ENCODE measurements at places on chromosomes 2 and 18.

DNA sequence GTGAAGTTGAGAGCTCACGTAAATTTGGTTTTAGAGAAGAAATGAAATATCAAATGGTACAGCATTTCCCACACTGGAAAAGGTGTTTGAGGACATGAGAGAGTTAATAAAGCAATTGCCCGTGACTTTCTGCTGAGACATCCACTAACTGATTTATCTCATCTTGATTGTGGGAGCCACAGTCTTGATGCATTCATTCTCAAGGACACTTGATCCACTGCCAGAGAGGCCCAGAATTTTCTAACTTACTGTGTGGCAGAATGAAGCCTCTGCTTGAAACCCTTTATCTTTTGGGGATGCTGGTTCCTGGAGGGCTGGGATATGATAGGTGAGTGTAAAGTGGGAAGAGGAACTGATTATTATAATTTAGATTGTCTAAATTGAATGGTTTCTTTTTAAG, at the start of gene CPO:
CPO (plus strand) TSS at position 179 of the 400 bp plus-strand sequence; CDS start at position 261, 82 bp downstream.
- DNase-seq = no peak

GRCh38 chr2:241066893-241067341, 35.2 kb downstream of the MTERF4 start:
- no peak for DNase-seq

DNA sequence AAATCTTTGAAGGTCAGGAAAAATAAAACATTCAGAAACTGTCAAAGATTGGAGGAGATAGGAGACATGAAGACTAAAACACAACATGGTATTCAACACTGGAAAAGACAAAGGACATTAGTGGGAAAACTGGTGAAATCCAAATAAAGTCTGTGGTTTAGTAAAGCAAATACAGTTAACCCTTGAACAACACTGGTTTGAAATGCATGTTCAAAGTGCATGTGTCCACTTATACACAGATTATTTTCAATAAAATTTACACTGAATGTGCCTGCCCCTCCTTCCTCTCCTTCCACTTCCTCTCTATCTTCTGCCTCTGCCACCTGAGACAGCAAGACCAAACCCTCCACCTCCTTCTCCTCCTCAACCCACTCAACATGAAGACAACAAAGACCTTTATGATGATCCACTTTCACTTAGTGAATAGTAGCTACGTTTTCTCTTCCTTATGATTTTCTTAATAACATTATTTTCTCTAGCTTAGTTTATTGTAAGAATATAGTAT, 14.5 kb downstream of the OLA1 start:
- no peak for DNase-seq

DNA sequence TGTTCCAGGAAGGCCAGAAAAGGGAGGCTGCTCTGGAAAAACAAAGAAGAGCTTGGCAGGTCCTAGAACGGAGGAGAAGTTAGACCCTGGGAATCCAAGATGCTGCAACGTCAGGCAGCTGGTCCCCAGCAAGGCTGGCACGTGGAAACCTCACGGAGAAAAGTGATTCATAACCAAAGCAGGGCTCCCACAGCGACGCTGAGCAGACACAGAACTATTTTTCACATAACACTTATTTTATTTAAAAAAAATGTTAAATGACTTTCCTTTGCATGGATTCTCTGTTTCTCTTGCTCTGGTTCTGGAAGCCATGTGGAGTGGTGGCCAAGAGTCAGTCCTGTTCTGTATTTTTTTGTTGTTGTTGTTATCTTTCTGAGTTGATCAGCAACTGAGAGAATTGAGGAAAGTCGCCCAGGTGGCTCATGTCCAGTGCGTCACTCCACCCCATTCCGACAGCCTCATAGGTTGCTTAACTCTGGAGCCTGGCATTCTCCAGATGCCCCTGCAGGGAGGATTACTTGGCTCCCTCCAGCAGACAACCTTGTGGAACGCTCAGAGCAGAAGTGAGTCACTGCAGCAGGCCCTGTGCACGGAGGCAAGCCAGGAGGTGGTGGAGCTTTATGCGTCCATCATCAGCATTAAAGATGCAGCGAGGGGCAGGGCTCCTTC, 229.9 kb upstream of the HDAC4 start:
- no peak for DNase-seq

DNA sequence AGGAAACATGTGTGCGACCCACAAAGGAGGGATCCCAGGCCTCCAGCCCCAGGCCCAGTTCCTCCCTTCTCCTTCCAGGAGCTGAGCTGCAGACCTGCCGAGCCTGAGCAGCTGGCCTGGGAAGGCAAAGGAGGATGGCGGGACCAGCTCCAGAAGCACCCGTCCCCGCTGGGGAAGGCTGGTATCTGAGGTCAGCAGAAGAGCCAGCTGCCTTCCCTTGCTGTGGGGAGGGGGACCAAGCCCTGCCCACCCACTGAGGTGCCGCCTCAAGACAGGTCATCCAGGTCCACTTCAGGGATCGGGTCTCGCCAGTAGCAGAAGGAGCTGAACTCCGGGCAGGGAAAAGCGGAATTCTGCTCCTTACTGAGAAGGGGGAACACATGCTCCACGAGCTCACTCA, 73.2 kb downstream of the EMILIN2 start:
- DNase-seq = peak; percentile 44

DNA sequence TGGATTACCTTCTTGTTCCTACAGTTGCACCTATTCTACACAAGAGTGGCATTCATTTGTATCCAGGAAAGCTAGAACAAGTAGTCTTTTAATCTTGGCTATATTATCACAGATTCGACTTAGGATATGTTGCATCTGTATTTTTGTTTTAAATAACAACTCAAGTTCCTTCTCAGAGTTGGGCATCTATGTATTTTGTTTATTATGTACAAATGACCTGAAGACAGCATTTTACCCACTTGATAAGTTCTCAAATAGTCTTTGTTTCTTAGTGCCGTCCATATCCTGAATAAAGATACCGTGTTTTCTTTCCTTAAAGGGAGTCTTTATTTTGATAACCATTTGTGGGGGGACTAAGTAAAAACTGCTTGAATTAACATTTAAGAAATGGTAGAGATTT, 2.9 kb downstream of the ITPRID2 start:
- no peak for DNase-seq

DNA sequence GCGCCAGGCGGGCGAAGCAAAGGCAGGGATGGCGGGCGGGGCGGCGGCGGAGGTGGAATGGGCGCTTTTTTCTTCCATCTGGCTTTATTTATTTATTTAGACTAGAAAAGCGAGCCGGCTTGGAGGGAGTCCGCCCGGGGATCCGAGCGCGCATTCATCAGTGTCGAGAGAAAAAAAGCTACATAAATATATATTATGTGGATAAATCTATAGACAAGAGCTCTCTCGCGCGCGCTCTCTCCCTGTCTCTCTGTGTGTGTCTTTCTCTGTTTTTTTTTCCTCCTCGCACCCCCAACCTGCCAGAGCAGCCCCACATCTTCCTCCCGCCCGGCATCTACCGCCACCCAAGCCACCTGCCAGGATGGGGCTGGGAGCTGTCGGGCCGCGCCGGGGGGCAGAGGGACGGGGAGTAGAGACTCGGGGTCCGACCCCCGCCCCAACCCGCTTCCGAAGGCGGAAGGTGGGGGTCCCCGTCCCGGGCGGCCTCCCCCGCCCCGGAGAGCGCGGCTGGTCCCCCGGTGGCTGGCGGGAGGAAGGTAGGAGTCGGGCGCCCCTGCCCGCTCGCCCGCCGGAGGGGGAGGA, 972 bp upstream of the CELF4 start:
- no peak for DNase-seq

DNA sequence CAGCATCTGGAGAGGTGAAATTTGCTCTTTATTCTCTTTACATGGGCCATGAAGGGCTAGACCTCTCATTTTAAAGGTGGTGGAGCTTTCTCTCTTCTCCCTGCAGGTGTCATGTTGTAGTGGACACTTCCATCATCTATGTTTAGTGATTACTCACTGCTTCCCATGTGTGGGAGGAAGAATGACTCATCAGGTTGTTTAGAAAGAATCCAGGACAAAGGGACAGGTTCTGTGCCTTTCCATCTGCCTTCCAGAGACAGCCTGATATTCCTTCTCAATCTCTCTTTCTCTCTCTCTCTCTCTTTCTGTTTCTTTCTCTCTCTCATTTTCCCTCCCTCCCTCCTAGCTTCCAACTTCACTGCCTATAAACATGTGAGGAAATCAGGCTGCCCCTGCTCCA, 38.7 kb downstream of the SCG2 start:
- DNase-seq = no peak

GRCh38 chr18:62017618-62018017, 124.8 kb upstream of the RNF152 start:
- no peak for DNase-seq

DNA sequence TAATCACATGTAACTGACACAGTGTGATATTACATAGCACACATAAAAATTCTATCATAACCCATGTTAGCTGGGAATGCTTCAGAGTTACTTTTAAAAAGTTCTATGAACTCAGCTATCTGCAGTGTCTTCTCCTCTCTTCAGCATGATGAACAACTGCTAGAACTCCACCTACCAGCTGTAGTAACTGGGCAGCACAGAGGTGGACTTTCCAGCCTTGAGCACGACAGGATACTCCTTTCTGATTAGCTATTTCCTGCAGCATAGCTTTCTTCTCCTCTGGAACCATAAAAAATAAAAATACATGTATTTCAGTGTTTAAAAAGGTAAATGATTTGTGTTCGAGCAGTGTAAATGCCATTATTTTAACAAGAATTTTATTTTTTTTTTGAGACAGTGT, 59.5 kb upstream of the AMMECR1L start:
- DNase-seq = no peak

GRCh38 chr2:241801611-241802420, 7.2 kb upstream of the NEU4 start:
- no peak for DNase-seq

DNA sequence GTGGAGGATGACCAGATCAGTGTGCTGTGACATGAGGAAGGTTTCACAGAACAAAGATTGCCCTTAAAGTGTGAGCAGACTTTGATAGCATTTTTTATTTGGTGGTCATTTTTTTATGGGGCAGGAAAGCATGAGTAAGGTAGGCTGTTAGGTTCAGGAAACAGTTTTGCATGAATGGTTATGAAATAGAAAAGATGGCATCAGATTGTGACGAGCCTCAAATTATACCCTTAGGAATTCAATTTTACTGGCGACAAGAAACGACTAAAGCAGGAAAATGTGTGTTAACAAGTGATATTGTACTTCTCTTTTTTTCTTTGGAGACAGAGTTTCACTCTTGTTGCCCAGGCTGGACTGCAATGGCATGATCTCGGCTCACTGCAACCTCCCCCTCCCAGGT, 44.7 kb downstream of the PIK3C3 start:
- no peak for DNase-seq

DNA sequence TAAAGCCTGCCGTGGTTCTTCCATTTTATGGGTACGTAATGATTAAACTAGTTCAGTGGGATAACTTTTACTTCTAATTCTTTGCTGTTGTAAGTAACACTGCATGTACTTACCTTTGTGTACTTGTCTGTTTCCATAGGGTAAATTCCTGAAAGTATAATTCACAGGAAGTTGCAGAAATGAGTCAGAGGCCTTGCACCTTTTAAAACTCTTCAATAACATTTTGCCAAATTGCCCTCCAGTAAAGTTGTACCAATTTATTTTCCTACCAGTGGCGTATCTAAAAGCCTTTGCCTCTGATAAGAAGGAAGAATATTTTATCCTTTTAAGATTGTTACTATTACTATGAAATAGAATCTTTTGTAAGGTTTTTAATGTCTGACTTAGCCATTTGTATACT, 65.1 kb downstream of the CAB39 start:
- no peak for DNase-seq

DNA sequence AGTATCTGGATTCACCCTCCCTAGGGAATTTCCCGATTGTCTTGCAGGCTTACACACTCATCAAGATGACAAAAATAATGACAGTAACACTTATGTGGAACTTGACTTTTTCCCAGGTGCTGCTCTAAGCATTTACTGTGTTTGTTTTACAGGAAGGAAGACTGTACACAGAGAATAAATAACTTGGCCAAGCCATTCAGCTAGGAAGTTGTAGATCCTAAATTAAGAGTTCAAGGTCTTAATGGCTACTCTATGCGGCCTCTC, 549 bp upstream of the DPP4 start:
- no peak for DNase-seq

GRCh38 chr18:42586601-42587000, 528.9 kb downstream of the RIT2 start:
- DNase-seq = no peak
